ENCODE measurements at places on chromosomes 4 and X.

- DNase-seq, result no peak
Measured at GRCh38 chr4:134028421-134028820, 173.2 kb downstream of the PABPC4L start.

DNA sequence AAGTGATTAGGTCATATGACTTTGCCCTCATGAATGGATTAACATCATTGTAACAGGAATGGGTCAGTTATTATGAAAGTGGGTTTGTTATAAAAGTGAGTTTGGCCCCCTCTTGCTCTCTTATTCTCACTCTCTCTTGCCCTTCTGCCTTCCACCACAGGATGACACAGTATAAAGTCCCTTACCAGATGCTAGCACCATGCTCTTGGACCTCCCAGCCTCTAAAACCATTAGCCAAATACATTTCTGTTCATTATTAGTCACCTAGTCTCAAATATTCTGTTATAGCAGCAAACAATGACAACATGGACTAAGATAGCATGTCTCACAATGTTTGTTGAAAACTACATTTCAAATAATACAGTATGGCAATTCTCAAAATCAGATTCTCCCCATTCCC is 59.7 kb downstream of the RWDD4 start:
- no peak for DNase-seq

- no peak for DNase-seq
Measured at GRCh38 chr4:153113061-153113837, 91.0 kb upstream of the TRIM2 start.

- DNase-seq, result peak; percentile 73
Measured at GRCh38 chrX:47384502-47384901, 14.1 kb downstream of the ZNF157 start.

DNA sequence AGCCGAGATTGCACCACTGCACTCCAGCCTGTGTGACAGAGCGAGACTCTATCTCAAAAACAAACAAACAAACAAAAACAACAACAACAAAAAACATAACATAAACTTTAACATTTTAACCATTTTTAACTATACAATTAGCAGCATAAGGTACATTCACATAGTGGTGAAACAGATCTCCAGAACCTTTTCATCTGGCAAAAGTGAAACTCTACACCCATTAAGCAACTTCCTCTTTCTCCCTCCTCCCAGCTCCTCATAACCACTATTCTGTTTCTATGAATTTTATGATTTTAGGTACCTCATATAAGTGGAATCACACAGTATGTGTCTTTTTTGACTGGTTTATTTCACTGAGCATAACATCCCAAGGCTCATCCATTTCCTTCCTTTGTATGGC is 103.6 kb downstream of the FAM13A start:
- peak; percentile 72 for DNase-seq

- DNase-seq, result no peak
Measured at GRCh38 chr4:10119278-10119677, 2.7 kb upstream of the WDR1 start.

DNA sequence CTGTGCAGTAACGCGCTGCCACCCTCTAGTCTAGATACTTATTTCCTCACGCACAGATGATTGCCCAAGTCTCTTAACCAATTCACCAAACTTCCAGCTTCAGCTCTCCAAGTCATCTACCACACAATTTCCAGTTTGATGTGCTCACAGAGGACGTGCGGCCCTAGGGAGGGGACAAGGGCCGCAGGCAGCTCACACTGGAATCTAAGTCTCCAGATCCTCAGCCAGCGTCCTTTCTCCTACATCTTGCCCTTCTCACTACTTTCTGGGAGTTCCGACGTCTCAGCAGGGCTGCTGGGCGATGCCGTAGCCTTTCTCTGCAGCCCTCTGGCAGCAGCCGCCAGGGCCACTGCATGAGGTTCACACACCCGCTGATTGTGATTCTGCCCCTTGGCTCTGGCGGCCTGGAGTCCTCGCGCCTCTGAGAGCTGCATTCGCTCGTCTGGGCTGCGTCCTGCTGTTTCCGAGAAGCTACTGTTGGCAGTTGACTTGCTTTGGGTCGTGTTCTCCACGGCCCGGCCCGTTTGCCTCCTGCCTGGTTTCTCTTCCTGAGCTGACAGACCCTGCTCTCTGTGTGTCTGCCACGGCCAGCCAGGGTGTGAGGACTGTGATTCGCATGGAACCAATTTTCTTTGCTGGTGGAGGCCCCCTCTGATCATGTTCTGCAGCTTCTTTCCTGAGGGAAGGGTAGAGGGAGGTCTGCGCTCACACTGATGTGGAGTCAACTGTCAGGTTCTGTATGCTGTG is 14.1 kb upstream of the TMEM131L start:
- peak; percentile 63 for DNase-seq

DNA sequence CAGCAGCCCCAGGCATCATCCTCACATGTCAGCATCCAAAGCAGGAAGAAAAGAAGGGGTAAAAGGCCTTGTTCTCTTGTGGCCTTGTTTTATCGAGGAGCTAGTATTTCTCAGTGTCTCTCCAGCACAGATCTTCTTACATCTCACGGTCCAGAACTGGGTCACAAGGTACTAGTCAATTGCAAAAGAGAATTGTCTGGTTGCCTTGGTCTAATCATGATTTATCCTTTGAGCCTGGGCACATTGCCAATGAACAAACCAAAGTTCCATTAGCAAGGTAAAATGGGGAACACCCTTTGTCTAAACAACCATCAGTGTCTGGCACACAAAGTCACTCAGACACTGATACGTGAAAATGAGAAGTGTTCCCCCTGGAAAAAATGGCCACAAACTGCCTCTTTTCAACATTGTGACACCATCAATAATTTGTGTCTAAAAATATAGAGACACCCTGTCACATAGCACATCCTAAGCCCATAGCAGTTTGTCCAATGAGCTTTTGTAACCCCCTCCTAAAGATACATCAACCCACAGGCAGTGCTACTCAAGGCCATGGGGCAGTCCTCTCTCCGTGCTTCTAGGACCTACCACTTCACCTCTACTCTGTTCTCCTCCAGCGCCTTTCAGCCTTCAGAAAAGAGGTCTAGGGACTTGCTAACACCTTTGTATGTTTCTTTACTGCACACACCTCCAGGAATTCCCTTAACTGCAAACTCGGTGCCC is 534.4 kb downstream of the MID1IP1 start:
- DNase-seq, result no peak

DNA sequence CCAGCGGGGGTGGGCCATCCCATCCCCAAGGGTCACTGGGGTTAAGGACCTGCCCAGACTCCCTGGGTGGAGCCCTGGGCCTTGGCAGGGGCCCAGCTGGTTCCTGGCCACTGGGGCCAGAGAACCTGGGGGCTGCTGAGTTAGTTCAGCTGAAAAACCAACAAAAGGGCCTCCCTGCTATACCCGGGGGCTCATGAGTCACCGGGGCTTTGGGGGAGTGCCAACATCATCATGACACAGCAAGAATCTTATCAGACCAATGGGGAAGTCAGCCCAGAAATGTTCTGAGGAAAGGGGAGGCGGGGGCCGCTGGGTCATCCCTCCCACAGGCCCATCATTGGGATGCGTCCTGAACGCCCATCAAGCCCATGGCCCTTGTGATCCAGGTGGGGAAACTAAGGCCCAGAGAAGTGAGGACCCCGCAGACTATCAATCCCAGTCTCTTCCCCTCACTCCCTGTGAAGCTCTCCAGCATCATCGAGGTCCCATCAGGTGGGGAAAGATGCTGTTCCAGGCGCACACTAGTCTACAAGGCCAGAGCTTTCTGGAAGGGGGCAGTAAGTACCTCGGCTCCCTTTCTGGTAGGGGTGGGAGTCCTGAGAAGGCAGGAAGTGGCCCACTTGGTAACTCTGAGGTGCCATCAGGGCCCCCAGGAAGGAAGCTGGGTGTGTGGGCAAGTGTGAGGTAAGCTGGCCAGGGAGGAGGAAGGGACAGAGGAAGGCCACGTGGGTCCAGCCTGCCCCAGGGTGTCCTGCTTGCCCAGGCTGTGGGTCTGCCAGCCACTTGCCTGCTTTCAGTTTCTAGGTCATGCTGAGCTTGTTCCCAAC is 4.5 kb downstream of the G6PD start:
- DNase-seq, result peak; percentile 67

DNA sequence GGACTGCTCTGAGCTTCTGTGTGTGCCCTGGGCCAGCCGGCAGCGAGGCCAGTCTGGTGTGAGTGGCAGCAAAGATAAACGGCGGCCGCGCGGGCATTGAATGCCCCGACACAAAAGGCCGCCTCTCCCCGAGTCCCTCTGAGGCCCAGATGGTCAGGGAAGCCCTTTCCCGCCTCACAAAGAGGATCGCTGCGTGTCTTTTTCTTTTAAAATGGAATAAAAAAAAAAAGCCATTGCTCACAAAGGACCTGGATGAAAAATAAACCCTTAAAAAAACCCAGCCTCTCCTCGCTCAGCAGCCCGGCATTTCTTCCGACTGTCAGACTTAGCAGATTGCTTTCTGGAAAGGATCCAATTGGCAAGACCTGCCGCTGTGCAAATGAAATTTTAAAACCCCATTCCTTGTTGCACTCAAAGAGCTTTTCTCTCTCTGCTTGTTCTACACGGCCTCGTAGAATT is 578.7 kb downstream of the BCOR start:
- DNase-seq, result no peak

DNA sequence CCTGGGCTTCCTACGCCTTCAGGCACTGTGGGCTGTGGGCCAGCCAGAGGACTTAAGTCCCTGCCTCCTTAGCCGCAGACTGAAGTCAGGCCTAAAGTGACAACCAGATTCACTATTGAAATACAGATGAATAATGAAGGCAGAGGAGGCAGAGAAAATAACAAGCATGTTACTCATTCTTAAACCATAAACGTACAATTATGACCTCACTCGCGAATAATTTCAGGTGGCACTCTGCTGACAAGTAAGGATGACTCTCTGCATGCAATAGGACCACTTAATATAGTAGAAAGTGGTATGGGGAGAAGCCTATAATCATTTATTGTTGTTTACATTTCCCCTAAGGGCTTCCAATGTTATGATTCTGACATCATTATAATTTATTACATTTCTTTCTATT is 409.2 kb upstream of the FGF13 start:
- no peak for DNase-seq

- DNase-seq, result no peak
Measured at GRCh38 chrX:28848707-28849106, 261.5 kb downstream of the IL1RAPL1 start.

- no peak for DNase-seq
Measured at GRCh38 chr4:16231570-16232245, 5.4 kb upstream of the TAPT1 start.

Data from suppressor macrophage treated with lipopolysaccharide for 4 hours (primary cell).